ENCODE measurements at places on chromosomes 5 and 9.

DNA sequence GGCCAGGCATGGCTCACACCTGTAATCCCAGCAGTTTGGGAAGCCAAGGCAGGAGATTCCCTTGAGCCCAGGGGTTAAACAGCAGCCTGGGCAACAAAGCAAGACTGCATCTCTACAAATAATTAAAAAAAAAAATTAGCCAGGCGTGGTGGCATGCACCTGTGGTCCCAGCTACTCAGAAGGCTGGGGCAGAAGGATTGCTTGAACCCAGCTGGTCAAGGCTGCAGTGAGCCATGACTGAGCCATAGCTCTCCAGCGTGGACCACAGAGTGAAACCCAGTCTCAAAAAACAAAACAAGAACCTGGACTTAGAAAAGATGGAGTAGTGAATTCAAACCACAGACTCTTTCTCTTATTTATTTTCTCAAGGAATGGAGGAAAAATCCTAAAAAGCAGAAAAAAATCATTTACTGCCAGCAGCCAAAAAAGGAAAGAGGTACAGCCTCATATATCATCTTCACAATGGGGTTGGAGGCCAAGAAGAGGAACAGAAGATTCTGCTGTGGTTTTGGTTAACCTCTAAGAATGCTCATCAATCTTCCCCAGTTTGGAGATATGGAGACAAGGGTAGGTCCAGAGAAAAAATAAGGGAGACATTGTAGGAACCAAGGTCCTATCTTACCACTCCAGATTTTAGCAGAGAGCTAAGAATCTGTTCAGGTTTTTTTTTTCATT is 40.0 kb upstream of the MYO10 start:
- DNase-seq, result no peak

DNA sequence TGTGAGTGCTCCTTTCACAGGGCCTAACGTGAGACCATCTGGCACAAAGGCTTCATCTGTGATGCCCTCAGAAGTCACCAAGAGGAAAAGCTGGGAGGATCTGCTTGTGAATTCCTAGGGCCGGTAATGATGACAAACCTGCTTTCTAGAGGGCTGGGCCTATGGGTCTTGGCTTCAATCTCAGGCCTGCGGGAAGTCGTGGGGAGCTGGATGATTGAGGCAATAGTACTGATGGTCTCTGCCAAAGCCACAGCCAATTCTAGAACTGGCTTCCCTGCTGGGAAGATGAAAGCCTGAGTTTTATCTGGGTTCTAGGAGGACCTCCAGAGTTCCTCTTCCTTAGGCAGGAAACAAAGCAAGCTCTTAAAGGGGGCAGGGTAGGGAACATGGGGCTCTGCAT is 102.7 kb downstream of the TMEM215 start:
- no peak for DNase-seq

- DNase-seq, result no peak
Observed at GRCh38 chr9:71223953-71224538, 102.6 kb upstream of the TRPM3 start.

DNA sequence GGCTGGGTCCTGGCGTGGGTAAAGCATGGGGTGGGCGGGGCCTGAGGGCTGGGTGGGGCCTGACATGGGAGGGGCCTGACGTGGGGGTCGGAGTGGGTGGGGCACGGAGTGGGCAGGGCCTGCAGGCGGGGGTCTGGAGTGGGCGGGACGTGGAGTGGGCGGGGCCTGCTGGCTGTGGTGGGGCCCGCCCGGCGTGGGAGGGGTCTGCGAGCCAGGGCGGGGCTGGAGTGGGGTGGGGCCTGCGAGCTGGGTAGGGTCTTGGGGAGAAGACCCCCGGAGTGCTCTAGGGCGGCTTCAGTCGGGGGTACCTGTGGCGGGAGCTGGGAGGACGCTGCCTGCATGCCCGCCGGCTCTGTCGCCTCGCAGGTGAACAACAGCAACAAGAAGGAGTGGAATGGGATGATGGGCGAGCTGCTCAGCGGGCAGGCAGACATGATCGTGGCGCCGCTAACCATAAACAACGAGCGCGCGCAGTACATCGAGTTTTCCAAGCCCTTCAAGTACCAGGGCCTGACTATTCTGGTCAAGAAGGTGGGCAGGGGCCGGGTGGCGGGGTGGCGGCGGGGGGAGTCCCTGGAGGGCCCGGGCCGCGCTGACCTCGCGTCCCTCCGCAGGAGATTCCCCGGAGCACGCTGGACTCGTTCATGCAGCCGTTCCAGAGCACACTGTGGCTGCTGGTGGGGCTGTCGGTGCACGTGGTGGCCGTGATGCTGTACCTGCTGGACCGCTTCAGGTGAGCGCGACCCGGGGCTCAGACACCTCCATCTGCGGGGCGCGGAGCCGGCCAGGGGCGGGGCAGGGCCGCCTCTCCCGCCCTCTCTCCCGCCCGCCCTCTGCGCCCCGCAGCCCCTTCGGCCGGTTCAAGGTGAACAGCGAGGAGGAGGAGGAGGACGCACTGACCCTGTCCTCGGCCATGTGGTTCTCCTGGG is 8.0 kb downstream of the LRRC26 start:
- no peak for DNase-seq

GRCh38 chr9:98539954-98540353 is 168.8 kb downstream of the GABBR2 start:
- DNase-seq, result no peak

DNA sequence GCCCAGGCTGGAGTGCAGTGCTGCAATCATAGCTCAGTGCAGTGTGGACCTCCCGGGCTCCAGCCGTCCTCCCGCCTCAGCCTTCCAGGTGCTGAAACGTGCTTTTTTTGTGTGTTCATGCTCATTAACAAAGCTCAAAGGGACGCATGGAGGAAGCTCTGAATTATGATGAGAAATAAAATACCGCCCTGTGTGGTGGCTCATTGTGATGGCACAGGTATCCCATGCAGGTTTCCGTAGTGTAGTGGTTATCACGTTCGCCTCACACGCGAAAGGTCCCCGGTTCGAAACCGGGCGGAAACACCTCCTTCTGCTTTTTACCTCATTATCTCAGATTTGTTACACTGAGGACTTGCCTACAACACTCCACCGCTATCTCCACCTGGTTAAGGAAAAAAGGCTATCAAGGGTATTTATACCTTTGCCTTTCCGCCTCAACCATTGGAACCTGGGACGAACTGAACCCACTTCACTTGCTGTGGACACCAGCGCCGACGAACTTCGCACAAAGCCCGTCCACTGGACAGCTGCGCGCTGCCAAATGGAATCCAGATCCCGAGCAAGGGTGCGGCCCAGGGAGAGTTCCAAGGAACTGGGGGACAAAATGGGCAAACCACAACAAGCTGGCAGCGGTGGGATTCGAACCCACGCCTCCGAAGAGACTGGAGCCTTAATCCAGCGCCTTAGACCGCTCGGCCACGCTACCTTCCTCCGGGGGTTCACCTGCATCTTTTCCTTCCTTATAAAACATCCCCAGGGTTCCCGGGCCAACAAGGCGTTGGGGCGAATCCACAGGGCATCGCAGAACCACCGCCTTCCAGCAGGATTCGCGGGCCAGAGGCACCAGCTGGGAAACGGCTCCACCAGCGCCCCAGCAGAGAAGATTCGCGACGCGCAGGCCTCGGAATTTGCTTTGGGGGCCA is 26.3 kb downstream of the OR2V2 start:
- no peak for DNase-seq

GRCh38 chr9:7342229-7342628 is 457.3 kb downstream of the DMAC1 start:
- no peak for DNase-seq

DNA sequence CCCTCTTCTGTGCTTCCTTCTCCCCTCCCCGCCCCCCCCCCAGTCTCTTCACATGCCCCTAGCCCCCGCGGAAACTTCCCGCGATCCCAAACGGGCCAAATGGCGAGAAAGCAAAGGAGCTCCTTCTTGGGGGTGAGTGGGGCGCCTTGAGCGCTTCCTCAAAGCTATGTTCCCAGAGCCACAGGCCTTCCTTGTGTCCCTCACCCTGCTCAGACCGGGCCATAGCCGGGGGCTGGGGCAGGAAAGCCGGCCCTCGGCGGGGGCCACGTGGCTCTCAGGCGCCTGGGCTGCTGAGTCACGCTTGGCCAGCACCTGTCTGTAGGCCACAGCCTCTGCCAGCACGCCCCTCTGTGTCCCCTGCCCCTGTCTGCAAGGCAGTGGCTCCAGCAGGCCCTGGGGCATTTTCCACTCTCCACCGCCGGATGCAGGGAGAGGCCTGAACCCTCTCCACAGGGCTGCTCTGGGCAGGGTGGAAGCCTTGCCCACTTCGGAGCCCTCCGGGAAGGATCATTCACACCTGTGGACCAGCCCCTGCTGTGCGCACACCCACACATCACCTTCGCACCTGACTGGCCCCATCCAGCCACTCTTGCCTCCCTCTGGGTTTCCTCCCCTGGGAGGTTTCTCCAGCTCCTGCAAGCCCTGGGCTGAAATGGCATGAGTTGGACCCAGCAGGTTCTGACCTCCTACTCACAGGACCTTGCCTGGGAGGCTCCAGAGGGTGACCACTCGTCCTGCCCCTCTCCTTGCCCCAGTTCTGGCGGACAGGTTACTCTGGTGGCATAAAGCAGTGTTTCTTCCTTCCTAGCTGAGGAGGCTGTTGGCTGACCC is 1.2 kb upstream of the SQSTM1 start:
- peak; percentile 75 for DNase-seq

- DNase-seq, result no peak
Observed at GRCh38 chr9:35415402-35416097, 74.4 kb upstream of the RUSC2 start.

- DNase-seq, result peak; percentile 79
Observed at GRCh38 chr5:74257645-74258313, 382.7 kb downstream of the ENC1 start.

GRCh38 chr9:134445000-134445399 is 118.7 kb downstream of the RXRA start:
- DNase-seq, result no peak

DNA sequence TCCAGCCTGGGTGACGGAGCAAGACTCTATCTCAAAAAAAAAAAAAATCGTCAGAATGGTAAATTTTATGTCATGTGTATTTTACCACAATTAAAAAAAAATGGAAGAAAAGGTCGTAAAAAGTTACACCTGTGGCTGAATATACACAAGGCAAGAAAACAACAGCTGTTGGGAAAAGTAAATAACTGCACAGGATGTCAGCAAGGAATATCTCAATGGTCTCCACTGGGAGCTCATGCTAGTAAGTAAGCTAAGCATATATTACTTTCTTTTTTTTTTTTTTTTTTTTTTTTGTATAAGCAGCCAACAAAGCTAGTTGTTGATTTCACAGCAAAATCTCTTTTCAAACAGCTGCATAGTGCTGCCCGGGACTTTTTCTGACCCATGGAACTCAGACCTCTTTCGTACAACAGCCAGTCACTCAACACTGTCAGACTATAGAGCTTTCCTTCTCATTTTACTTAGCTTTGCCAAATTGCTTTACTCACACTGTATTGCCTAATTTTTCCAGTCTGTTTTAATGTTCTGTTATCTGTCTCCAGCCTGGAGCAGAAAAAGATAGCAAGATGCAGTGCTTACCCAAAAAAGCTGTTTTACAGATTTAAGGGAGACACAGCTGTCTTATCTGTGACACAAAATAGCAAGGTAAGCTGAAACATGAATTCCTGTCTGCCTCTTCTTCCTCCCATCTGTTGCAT is 175.9 kb downstream of the ENC1 start:
- no peak for DNase-seq

- DNase-seq, result no peak
Observed at GRCh38 chr9:14956208-14956607, 46.0 kb upstream of the FREM1 start.

GRCh38 chr5:137837491-137838394 is 29.9 kb upstream of the MYOT start:
- no peak for DNase-seq

DNA sequence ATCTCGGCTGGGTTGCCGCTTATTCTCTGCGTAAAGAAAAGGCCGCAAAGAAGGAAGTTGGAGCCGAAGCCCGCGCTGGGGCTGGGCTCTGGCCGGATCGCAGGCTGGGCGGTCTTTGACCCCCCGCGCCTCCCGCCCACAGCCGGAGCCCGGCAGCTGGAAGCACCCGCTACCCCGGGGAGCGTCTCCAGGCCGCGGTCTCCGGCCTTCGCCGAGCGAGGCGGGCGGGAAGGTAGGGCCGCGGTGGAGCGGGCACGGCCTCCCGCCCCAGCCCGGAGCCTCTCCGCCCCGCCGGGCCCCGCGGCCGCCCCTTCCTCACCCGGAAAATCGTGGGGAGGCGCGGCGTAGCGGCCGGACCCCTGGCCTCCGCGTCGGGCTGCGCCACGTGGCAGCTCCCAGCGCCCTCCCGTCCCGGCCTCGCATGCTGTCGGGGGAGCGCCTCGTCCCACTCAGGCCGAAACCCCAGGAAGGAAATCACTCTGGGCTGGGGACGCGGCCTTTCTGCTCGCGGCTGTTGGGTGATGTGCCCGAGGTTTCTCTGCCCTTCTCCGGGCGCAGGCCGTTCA is 12.0 kb downstream of the FOXD1 start:
- DNase-seq, result no peak

DNA sequence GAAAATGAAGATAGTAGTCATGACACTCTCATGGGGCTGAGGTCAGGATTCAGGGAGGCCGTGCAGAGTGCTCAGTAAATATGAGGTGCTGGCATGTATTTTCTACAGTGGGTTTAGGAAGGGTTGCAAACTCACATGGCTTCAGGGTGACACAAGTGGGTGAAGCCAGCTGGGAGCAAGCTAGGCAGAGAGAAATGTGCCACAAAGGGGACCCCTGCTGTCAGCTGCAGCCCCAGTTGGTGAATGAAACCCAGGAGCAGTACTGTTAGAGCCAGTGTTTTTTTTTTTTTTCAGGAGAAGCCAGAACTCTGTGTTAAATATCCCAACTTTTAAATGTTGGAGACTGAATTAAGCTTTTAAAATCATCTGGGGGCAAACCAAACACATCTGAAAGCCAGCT is 75.3 kb downstream of the INSYN2B start:
- DNase-seq, result no peak

DNA sequence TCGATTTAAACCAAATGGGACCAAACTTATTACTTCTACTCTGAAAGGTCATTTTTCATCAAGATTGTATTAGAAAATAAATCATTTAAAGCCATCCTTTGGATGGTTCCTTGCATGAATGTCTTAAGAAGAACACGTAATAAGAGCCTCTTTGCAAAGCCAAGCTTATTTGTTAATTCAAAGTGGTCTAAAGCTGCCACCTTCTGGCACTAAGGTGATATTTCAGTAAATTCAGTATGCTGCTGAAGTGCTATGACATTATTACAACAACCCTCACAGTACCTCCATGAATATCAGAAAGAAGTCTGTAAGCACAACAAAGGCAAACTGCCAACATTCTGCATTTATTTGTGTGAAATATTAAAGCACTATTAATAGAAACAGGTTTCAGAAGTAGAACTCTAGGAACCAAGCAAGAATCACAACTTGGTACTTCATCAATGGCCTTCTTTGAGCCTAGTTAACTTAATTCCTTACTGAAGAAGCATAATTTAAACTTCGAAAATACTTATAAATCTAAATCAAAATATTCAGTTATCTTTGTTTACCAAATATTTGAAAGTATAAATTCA is 53.1 kb upstream of the TYRP1 start:
- no peak for DNase-seq

DNA sequence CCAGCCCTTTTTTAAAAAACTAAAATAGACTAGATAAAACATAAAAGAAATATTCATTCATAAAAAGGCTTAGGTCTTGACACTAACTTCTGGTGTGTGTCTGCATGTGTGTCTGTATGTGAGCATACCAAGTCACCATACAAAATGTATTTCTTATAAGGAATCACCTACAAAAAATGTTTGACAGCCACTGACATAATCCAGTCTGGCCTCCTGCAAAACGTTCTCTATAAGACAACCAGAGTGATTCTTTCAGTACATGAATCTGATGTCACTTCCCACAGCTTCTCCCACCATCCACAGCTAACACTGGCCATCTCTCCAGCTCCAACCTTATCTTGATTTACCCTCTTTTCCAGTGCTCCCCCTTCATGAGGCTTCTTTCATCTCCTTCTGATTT is 192.3 kb downstream of the TLE1 start:
- no peak for DNase-seq
